ENCODE measurements at places on chromosomes 6 and 20.

DNA sequence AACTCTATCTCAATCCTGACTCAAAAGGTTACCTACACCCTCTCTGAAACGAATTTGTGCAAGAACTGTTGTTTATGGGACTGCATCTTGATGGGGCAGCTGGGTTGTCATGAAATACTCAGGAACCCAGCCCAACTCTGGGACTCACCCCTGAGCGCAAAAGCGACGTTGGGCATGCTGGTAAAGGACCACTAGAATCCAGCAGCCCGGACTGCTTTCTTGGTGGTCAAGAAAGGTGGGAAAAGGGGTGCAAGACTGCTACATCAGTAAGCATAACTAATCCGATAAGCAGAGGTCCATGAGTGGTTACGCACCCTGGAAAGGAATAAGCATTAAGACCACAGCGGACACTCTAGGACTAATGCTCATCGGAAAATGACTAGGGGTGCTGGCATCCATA, 6.3 kb upstream of the PRR18 start:
- DNase-seq = no peak

GRCh38 chr20:43870484-43870883, 44.2 kb upstream of the TOX2 start:
- no peak for DNase-seq

DNA sequence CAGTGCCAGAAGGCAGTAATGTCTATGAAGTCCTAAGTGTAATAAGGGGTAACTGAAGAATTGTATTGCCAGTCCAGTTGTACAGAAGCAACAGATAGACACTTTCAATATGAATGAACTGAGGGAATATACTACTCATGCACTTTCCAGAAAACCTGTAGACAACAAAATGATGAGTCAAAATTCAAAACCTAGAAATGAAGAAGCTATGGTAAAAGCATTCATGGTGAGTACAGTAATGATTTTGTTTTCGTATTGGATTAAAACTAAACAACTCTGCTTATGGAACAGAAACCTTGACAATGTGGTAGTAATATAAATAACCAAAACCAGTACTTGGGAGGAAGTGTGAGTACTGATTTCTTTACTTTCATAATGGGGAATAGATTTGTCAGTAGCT, 35.0 kb downstream of the ARMC2 start:
- DNase-seq = no peak

DNA sequence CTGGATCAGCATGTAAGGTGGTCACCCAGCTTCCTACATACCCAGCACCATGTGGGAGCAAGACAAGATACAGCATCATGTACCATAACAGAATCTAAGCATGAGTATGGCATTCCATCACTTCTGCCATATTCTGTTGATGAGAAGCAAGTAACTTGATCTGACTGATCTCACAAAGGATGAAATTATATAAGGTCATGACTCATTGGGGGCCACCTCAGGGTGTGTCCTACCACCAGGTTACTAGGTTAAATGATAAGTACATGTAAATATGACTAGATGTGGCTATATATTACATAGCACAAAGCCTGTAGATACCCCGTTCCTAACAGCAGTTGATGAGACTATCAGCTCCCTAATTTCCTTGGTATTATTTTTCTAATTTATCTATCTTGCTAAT, 213.1 kb downstream of the DOK5 start:
- no peak for DNase-seq

DNA sequence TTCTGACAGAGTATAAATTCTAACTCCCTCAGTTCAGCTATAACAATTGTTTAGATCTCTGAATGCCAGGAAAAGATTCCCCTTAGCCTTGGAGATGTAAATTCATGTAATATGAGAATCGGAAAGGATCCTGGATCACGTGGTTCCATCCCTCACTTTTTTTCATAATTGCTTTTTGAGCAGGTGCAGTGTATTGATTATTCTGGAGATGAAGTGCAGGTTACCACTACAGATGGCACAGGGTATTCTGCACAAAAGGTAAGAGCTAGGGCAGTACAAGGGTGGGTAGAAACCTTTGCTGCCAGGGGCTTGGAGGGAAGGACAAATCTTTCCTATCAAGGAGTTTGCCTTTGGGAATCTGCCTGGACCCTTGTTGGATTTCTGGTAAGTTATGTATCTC, 52.7 kb downstream of the KDM1B start:
- DNase-seq = no peak

GRCh38 chr6:29792123-29793035, 35.2 kb upstream of the HLA-G start:
- peak; percentile 56 for DNase-seq

DNA sequence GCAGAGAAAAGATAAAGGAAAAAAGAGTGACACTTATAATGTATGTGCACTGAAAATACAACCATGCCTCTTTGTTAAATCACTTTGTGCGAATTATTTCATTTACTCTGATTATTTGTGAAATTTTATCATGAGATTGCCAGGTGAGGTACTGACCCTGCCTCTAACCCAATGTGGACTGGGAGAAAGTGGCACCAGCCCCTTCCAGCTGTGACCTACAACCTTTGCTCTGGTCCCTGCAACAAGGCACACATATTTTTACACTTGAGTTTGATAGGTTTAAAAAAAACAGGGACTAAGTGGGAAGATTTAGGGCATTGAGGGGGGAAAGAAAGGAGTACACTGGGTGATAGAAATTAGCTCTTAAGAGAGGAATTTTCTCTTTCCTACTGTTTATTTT, 80.3 kb upstream of the ISM1 start:
- DNase-seq = no peak

DNA sequence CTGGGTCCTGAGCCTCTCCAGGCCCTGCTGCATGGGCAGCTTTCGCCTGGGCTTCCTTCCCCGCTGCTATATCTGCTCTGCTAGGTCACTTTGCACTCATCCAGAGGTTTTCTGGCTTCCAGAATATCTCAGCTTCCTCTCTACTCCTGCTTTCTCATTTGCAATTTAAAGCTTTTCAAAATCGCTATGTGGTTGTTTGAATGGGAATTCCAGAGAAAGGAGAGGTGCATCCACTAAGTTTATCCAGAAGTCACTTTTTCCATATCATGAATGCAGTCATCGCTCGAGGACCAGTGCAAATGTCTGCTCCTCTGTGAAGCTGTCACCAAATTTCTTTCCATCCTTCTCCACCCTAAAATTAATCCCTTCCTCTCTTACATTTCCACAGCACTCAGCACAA, 61.2 kb downstream of the SOD2 start:
- DNase-seq = no peak

- DNase-seq = no peak
These were observed 2.9 kb downstream of the HLA-DMA start for GRCh38 chr6:32950010-32950409.

DNA sequence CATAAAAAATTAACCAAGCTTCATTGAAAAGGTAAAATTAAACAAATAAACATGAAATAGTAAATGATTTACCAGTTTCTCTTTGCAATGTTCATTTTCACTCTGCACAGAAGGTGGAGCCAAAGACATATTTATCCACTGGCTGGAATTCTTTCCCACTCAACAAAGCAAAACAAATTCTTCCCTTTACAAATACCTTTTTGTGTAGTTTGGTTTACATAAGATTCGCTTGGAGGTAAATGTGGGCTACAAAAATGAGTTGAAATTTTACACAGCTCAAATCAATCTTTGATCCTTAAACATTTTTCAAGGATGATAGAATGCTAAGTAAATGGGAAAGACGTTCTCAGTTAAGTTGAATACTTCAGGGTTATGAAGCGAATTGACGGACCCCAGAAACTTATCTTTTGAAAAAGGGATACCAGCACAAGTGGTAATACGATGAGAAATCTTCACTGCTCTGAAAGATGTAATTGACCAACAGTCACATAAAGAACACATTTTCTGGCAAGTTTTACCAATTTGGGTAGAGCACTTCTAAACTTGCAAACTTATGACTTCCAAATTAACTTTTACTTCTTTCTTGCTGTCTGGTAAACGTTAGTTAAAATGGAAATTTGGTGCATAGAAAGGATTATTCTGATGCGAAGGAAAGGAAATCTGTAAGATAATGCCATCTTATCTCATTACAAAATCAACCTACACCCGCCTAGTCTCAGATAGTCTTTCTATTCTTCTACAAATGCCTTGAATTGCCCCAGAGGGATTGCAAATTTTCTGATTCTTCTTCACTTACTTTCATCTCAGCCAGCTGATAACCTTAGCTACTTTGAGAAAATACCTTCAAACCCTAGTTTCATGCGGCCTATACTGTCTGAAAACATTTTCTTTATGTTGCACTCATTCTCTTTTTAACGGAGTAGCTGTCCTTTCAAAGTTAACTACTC, 4.7 kb upstream of the GJA1 start:
- peak; percentile 55 for DNase-seq

GRCh38 chr20:17570347-17571152, 675 bp downstream of the DSTN start:
- peak; percentile 34 for DNase-seq

- DNase-seq = no peak
These were observed 35.0 kb downstream of the BTBD9 start for GRCh38 chr6:38604700-38605099.

- peak; percentile 48 for DNase-seq
These were observed 4.5 kb upstream of the EBF4 start for GRCh38 chr20:2688041-2688591.

DNA sequence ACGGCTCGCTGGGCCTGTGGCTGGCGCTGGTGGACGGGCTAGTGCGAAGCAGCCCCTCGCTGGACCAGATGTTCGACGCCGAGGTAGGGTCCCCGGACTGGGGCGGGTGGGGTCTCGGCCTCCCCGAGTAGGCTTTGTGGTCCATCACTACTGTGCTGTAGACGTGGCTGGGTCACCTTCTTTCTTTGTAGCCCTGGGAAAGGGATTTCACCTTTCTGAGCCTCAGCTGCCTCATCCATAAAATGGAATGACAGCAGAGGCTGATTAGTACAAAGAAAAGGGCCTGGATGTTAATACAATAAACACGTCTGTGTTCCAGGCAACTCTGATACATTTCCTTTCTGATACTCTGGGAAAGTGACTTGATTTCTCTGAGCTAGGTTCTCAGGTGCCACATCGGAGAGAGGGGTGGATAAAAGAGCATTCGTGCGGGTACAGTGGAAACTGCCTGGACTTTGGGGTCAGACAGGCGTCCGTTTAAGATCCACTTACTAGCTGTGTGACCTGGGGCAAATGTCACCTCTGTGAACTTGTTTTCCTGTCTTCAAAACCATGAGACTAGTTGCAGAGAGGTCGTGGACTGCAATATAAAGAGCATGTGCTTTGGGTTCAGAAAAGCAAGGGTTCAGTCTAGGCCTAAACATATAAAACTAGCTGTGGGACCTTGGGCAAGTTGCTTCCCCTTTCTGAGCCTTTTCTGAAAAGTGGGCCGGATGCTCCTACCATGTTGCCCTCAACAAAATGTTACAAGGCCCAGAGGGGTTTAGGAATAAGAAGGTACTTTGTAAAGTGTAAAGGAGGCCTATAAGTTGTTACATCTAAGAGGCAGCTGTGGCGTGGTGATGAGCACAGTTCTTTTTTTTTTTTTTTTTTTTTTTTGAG, 896 bp downstream of the SYS1 start:
- no peak for DNase-seq

DNA sequence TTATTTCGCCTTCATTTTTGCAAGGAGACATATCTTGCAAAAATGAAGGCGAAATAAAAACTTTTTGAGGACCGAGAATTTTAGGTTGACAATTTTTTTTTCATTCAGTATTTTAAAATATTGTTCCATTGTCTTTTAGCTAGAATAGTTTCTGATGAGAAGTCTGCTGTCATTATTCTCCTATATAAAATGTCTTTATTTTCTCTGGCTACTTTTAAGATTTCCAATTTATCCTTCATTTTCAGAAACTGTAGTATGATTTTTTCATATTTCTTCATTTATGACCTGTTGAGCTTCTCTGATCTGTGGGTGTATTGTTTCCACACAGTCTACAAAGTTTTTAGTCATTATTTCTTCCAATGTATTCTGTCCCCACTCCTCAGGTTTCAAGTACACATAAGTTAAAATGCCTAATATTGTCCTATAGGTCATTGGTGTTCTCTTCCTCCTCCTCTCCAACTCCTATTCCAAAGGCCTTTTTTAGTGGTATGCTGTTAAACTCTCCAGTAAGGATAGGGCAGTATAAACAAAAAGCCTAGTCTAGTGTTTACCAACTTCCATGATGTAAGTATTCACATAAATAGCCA, 15.7 kb downstream of the AHI1 start:
- no peak for DNase-seq

DNA sequence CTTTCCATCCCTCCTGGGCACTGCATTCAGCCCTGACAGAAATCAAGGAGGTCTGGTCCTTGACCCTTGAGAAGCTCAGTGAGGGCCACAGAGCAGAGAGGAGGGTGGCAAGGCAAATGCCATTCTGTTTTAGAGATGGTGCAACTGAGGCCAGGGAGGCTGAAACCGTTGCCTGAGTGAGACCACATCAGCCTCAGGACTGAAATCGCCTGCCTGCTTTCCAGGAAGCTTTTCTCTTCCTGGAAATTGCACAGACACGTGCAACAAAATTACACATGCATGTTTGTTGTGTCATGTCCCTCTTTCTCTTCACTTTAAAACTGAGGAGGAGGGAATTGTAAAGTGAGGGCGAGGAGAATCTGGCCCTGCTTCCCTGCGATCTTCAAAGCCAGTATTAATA, 113.7 kb upstream of the PDE10A start:
- no peak for DNase-seq

DNA sequence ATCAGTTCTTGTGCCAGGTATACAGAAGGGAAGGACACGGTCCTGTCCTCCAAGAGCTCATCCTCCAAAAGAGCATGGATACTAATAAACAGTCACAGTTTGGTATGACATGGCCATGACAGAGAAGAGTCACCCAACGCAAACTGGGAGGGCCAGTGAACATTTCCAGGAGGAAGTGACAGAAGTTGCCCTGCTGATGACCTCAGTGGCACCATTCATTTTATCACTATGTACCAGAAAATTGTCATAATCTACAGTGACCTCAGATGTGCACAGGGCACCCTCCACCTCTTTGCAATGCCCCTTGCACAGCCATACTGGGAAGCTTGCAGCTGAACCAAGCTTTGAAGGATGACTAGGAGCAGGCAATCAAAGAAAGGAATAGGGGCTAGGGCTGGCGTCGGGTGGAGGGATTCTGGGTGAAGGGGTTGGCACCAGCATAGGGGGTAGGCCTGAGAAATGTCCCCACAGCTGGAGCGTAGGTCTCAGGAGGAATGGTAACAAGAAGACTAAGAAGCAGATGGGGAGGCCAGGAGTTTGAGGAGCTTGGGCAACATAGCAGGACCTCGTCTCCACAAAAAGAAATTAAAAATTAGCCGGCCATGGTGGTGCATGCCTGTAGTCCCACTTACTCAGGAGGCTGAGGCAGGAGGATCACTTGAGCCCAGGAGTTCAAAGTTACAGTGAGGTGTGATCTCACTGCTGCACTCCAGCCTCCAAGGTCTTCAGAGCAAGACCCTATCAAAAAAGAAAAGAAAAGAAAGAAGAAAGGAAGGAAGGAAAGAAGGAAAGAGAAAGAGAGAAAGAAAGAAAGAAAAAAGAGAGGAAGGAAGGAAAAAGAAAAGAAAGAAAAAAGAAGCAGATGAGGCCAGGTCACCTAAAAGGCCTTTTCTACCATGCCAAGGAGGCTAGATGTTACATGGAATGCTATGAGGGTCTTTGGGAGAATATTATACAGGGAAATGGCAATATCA, 65.3 kb upstream of the SNX9 start:
- no peak for DNase-seq

GRCh38 chr6:151385177-151385576, 6.2 kb downstream of the ZBTB2 start:
- DNase-seq = no peak

Measured in epithelial cell of esophagus (primary cell).